ENCODE measurements at places on chromosomes 7 and 10.

DNA sequence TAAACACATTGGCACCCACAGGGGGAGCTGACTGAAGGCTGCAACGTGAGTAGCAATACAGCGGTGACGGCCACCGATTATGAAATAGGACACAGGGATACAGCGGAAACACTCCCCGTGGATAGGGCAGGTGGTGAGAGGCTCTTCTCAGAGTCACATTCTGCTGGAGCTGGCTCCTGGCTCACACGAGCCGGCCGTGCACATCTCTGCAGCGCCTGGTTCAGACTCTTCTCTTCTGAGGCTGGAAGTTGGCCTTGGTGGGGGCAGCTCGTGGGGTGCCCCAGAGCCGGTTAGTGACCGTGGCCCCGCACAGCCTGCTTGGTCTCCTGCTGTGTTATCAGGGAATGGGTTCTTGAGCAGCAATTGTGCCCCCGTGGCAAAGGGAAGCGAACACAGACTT is 61.3 kb upstream of the EN2 start:
- no peak for DNase-seq

GRCh38 chr10:36325815-36326214 is 683.7 kb upstream of the FZD8 start:
- DNase-seq = no peak

DNA sequence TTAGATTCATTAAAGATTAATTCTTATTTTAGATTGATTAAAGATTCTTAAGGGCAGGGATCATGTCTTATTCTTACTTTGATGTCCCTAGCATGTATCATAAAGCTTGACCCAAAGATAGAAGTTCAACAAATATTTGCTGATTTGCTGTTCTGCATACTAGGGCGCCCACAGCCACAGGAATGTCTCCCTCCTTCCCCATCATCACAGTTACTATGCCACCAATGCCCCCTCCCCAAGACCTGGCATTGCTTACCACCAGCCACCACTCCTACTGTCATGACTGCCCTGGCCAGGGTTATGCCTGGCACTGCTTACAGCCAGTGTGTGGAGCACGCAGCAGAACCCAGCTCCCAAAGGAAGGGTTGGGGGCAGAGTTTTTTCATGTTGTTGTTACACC is 86.7 kb upstream of the AGK start:
- no peak for DNase-seq

- no peak for DNase-seq
Measured at GRCh38 chr7:2490181-2490651, 14.0 kb upstream of the GRIFIN start.

- DNase-seq = no peak
Measured at GRCh38 chr10:45001381-45002148, 842 bp downstream of the ZNF22 start.

- no peak for DNase-seq
Measured at GRCh38 chr7:2017914-2018568, 214.7 kb downstream of the MAD1L1 start.

GRCh38 chr7:1862560-1862959 is 192.5 kb downstream of the ELFN1 start:
- DNase-seq = no peak
